ENCODE measurements at places on chromosomes 7 and 10.

GRCh38 chr10:33117816-33118215, 159.8 kb upstream of the ITGB1 start:
- no peak for DNase-seq

DNA sequence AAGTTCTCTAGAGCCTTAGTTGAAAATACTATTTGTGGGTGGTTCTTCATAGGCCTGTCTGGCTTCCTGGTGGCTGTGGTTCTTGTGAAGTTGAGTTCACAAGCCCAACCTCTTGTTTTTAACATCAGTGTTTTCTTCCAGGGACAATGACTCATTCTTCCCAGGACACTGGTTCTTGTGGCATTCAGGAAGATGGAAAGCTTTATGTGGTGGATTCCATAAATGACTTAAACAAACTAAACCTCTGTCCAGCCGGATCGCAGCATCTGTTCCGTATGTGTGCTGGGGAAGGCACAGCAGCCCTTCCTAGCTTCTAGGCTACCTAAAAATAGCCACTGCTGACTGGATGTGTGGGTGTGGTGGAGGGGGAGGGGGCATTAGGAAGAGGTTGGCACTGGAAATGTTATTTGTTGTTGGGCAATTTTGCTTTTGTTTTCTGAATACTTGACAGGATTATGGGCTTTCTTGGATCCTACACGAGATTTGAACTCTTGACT, 3.9 kb downstream of the LSMEM1 start:
- no peak for DNase-seq

- DNase-seq, result no peak
Observed at GRCh38 chr10:132308587-132309470, 1.1 kb upstream of the STK32C start.

DNA sequence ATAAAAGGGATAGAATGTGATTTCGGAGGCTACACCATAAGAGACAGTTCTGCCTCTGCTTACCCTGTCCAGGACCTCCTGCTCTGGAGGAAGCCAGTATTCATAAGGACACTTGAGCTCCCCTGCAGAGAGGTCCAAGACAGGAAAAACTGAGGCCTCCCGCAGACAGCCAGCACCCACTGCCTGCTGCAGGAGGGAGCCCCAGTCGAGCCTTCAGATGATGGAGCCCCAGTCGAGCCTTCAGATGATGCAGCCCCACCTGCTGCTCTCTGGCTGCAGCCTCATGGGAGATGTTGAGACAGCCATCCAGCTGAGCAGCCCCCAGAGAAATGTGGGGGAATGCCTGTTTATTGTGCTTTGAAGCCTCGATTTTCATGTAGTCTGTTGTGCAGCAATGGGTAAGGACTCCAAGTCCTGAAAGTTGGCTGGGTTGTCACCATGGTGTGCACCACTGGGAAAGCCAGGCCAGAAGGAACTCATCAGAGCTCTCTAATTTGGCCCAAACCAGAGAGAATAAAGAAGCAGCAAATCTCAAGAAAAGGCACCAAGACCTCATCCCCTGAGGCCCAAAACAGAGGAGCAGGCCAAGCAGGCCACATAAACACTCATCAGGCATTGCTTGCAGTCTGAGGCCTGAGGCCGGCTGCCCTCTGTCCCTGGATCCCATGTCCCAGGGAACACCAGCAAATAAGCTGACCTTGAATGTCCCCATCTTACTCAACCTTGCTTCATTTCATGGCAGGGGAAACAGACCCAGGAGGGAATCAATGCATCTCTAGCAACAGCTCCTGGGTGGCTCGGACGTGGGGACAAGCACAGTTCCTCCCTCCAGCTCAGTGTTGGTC, 30.9 kb downstream of the CALML5 start:
- DNase-seq, result no peak

DNA sequence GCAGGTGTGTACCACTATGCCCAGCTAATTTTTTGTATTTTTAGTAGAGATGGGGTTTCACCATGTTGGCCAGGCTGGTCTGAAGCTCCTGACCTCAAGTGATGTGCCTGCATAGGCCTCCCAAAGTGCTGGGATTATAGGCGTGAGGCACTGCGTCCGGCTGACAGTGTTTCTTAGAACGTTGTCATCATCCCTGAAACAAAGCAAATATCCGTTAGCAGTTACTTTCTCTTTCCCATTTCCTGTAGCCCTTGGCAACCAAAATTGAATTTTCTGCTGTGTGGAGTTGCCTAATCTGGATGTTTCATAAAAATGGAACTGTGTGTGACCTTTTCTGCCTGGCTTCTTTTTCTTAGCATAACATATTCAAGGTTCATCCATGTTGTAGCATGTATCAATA, 22.4 kb downstream of the ZNF33A start:
- no peak for DNase-seq

DNA sequence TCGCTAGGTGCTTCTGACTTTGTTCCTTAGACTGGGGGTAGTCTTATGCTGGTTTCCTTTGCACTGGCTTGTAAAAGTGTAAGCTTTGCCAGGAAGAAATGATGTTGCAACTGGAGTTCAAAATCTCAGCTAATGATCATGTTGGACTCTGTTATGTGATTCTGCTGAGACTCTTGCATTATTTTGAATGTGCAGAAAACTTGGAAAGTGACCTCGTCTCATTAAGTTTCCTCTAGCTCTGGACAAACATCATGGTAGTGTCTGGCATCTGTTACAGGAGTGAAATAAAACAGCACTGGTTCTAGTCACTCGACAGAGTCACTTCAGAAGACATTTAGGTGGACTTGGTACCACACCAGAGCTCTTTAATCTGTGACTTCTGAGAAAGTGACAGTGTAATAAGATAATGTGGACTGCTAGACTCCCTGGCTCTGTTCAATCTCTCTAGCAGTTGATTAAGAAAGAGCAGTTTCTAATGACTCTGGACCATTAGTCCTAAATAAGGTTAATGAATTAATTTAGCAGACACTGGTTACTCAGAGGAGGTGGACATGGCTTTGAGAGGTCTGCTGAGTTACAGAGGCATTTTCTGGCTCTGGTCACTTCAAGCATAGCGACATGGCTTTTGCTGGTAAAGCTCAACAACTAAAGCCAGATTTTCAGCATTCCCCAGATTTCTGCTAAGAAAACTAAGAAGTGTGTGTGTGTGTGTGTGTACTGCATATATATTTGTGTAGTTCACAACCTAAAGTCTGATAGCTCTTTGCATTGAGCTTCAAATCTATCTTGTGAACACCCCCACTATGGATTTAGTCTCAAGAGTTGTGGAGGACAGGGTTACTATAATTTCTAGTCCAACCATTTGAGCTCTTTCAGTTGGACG, 2.0 kb downstream of the NRP1 start:
- no peak for DNase-seq

DNA sequence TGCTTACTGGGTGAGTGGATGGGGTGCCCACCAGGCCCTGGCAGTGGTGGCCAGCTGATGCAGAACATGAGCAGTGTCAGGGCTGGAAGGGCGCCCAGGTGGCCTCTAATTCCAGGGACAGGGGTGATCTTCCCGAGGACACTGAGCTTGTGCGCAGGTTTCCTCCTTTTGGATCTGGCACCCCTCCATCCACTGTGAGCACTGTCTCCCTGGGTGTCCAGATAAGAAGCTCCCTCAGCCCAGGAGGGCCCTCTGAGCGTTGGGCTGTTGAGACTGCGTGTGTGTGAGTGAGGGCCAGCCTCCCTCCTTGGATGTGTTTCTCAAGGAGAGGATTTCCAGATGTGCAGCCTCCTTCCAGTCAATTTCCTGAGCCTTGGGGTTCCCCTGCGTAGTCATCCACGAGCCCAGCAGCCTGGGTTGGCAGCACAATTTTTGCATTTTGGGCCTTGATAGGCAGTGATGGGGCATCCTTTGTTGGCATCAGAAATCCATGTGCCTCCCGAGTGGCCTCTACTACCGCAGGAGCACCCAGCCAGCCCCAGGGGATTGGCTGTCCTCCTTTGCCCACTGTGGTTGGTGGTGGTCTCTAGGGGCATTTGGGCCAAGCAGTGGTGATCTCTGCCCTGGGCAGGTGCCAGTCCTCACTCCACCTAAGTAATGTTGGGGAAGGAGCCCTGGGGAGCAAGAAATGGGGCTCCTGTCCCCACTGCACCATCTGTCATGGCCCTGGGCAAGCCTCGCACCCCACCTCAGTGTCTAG, 20.9 kb upstream of the BTBD16 start:
- DNase-seq, result no peak

DNA sequence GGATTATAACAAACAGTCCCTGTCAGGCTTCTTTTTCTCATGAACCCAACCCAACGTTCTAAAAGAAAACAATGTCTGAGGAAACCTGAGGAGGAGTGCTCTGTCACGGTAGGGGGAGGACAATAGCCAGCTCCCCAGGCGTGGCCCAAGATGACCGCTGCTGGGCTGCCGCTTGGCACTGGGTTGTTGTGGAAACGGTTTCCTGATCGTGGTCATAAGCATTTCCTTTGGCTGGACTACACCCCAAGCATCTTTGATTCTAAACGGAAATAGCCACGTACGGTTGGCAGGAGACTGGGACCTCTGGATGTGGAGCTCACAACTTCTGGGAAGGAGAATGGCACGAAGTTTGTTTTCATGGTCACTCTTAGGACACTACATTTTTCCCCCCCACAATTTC, 30.4 kb upstream of the DMBT1 start:
- DNase-seq, result no peak

DNA sequence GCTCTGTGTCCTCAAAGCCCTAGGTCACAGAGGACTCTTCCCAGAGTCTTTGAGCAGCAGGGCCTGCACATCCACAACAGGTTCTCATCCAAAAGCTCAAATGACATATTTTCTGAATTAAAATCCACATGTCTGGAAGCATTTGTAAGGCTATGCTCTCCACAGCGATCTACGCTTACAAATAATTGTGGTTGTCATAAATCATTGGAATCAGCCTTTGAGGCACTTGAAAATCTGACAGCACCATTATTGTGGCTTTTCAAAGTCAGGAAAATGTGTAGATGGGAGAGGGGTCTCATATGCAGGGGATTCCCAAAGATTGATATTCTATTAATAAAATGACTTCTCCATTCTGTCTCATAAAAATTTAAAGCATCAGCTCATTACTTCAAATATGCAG, 16.3 kb downstream of the GPR26 start:
- no peak for DNase-seq

DNA sequence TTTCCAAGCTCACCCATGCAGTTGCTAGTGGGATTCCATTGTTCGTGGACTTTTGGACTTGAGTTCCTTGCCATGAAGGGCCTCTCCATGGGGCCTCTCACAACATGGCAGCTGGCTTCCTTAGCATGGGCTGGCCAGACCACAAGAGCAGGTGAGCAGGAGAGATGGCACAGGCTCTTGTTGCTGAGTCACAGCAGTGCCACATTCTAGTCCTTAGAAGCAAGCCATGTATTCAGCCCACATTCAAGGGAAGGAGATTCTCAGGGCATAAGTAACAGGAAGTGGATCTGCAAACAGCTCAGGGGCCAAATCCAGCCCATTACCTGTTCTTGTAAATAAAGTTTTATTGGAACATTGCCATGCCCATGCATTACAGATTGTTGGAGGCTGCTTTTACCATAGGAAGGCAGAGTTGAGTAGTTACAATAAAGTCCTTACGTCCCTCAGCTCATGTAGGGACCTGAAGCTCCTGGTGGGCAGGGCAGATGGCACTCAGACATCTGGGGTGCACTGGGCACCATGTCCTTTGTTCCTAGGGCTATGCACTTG, 481.5 kb upstream of the FOXK1 start:
- DNase-seq, result no peak

GRCh38 chr10:126097558-126098225, 201.3 kb downstream of the FANK1 start:
- no peak for DNase-seq

DNA sequence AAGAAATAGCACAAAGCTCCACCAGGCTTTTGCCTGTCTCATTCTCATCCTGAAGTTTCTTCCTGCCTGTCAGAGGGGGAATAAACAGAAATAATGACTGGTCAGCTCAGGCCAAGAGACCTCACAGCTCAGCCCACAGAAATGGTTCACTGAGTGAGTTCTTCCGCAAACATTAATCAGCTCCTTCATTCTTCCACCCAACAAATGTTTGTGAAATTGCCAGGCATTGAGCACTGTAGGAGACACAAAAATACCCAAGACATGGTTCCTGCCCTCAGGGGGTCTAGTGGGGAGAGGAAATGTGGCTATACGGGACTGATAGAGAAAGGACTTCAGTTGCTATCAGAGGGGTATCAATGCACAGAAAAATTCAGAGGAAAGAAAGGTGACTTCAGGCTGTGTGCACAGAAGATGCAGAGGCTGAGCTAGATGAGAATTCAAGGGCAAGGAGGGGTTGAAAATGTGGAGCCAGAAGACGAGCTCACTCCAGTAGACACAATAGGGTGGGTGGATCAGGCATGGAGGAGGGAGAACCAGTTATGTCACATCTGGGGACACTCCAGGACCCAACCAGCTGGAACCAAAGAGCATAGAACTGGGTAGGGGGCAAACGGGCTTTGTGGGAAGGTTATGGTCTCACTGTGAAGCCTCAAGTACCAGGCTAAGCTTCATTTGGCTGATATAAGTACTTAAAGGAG, 20.9 kb downstream of the MYOF start:
- DNase-seq, result no peak

- DNase-seq, result no peak
Observed at GRCh38 chr10:75932921-75933320, 501.5 kb downstream of the LRMDA start.

DNA sequence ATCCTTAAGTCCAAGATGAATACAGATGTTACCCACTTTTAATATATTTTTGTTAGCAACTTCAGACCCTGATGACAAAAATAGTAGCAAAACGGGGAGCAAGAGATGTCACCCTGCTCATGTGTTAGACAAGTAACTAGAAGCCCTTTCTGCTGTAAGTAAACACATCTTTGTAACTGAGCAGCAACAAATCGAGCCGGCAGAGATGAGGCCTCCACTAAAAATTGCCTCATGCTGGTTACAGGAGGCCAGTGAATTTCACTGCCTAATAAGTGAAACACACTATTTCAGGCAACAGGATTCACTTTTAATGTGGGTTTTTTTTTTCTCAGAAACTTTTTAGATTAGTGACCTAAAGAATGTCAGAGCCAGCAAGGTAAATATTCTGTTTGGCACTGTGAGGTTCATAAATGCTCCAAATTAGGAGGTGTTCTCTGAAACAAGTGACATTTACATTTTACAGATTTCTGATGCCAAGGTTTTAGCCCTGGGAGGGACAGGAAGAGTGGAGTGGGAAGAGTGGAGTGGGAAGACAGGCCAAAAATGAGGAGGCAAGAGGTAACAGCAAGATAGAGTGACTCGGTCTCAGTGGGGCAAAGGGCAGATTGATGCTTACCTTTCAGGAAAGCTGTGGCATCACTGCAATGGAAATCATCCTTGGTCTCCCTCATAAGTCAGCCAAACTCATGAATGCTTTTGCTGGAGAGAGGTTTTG, 53.6 kb upstream of the LRRC17 start:
- no peak for DNase-seq
